Body of pancreas (tissue), 4 donors: ENCODE measurements at places on chromosomes 12 and 14.

DNA sequence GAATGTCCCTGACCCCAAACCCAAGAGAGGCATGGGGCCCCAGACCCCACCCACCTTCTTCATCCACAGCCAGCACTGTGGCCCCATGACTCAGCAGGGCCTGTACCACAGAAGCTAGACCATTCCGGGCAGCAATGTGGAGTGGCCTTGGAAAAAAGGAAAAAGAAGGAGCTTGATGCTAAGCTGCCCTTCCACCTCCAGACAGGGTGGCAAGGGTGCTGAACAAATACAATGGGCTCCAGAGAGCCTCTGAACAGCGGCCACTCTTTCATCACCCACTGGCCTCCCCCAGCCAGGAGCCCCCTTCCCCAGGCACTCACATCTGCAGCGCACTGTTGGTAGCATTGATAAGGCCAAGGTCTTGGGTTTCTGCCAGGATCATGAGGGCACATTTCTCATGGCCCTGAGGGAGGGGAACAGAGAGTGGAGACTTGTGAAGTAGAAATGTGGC, 13.9 kb downstream of the SLC39A5 start:
- peak; percentile 71 for DNase-seq

- DNase-seq, result no peak
Observed at GRCh38 chr12:113332688-113333417, 2.1 kb downstream of the SLC8B1 start.

DNA sequence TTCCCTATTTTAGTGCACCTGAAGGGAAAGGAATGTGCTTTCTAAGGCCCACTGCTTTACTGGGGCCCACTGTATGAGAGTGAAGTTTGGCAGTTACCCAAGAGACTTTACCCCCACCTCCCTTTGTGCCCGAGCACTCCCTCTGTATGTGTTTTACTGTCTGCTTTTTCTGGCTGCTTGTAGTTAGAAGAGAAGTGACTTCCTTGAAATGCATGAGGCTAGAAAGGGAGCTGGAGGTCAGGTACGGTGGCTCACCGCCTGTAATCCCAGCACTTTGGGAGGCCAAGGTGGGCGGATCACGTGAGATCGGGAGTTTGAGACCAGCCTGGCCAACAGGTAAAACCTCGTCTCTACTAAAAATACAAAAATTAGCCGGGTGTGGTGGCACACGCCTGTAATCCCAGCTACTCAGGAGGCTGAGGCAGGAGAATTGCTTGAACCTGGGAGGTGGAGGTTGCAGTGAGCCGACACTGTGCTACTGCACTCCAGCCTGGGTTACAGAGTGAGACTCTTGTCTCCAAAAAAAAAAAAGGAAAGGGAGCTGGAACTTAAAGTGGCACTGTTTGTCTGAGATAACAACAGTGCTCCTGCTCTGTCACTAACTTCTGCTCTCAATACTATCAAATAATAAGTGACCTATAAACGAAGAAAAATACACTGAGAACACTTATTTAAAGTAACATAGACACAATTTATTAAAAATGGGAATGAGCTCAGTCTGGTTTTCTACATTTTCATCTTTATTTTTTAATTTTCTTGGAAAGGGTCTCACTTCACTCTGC, 5.8 kb downstream of the TRIP11 start:
- peak; percentile 50 for DNase-seq

- no peak for DNase-seq
Observed at GRCh38 chr12:81094718-81095360, 17.0 kb downstream of the ACSS3 start.

- DNase-seq, result peak; percentile 50
Observed at GRCh38 chr14:73457924-73458182, 493 bp downstream of the NUMB start.

DNA sequence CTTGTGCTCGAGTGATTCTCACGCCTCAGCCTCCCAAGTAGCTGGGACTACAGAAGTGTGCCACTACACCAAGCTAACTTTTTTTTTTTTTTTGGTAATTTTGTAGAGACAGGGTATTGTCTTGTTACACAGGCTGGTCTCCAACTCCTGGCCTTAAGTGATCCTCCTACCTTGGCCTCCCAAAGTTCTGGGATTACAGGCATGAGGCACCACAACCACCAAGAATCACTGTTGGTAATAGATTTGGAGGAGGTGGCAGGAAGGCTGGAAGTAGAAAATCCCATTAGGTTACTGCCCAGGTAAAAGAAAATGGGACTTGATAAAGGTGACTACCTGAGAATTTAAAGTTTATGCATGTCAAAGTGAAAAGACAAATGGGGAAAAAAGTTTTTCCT, 1.4 kb upstream of the CDCA4 start:
- DNase-seq, result no peak

DNA sequence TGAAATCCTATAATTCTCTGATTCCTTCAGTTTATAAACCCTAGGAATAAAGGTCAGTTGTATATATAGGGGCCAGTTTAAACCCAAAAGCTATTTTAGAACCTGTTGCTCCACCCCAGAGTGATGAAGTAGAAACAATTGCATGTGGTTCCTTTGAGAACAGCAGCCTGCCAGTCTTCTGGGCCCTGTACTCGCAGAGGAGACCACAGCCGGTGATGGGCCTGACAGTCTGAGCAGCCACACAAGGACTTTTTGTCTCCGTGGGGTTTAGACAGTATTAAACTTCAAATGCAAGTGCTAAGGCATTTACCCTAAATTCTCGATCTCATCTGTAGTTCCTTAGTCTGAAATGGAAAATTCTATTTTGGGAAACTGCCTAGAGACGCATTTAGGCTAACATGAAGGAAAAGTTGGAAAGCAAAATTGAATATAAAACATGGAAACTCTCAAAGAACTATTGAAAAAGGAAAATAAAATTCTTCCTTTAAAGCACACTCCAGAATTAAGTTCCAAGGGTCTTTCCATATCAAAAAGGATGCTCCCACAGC, 80.6 kb downstream of the PRICKLE1 start:
- DNase-seq, result no peak

DNA sequence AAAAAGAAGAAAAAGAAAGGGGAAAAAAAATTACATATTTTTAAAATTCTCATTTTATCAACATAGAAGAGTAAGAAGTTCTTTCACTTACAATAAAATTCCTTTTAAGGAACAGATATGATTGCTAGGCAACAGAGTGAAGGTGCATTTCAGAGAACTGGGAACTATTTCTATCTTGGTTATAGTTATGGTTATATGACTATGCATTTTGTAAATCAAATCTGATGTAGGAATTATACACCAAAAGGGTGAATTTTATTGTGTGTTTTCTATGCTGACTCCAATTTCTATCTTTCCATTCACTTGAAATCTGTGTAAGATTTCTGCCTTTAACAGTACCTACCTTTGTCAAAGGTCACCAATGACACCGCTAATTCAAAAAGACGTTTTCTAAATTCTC, 50.1 kb downstream of the HNRNPC start:
- DNase-seq, result no peak

DNA sequence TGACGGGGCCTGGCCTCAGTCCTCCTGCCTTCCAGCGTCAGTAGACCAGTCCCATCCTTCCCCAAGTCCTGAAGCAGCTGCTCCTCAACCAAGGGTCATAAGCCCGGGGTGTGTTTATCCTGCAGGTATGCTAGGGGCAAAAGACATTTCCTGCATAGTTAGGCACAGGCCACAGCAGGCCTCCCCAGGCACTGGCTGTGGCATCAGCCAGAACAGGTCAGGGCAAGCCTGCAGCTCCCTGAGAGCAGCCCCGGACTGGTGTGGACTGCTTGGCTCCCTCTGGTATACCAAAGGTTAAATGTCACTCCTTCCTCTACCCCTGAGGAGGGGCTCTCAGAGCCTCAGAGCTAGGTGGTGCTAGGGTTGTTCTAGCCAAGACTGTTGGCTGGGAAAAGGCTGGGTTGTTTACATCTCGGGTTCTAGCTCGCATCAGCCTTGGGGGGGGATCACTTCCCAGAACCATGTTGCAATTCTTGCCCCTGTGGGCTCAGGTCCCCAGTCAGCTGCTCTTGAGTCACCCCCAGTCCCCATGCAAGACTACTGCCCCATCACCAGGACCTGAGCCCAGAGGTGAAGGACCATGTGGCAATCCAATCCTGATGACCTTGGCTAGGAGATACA, 2.9 kb downstream of the MMP14 start:
- DNase-seq, result no peak

- DNase-seq, result no peak
Observed at GRCh38 chr12:5870183-5870582, 74.9 kb downstream of the ANO2 start.

DNA sequence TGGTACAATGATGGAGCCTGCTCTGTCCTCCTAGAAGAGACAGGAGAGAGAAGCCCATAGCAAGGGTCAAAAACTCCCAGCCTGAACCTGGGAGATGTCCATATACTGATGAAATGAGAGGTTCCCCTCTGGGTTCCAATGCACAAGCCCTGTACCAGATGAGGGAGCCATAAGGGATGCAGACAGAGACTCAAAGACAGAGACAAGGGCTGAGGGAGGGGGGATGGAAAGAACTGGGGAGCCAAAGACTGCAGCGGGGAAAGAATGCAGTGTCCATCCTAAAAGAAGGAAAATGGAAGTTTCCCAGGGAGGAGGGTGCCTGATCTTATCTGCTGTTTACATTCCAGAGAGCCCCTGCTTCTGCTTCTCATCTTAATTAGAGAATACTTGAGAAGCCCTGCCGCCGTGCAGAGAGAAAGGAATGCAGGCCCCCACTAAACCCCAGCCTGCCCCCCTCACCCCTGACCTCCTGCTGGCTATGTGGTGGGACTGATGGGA, 27.7 kb downstream of the KRT18 start:
- no peak for DNase-seq

- DNase-seq, result no peak
Observed at GRCh38 chr14:97408503-97408902, 611.3 kb downstream of the VRK1 start.

DNA sequence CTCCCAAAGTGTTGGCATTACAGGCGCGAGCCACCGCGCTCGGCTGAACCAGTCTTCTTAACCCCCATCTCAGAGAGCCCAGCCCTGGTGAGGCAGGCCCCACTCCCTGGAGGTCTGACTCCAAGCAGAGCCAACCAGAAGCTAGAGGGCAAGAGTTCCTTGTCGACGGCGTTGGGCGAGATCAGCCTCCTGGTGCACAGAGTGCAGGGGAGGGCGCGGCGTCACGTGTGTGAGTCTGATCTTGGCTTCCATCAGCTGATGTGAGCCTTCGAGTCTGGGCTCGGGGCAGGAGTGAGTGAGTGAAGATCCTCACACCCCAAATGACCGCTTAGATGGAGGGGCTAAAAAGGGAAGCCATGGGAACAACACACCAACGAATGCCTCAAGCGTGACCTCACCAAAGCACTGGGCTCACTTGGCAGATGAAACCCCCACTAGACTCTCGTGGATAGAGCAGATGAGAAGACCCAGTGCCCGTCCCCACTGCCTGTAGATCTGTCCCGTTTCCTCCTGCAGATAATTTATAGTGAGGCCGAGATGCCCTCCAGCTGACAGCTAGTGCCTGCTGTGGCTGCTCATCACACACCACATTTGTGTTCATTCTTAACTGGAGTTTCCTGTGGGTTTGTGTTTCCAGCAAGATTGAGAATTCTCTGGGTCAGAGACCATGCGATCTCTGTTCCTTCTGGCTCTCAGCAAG, 28.6 kb upstream of the ADGRD1 start:
- no peak for DNase-seq

GRCh38 chr14:98931911-98932310, 340.1 kb downstream of the BCL11B start:
- DNase-seq, result peak; percentile 17

GRCh38 chr14:38336298-38336697, 80.4 kb upstream of the CLEC14A start:
- no peak for DNase-seq

GRCh38 chr12:60014436-60014835, 418.6 kb downstream of the SLC16A7 start:
- no peak for DNase-seq

GRCh38 chr12:53618275-53618674, 7.9 kb downstream of the ATF7 start:
- DNase-seq, result no peak

GRCh38 chr12:113591480-113591974, 119.9 kb upstream of the LHX5 start:
- no peak for DNase-seq

DNA sequence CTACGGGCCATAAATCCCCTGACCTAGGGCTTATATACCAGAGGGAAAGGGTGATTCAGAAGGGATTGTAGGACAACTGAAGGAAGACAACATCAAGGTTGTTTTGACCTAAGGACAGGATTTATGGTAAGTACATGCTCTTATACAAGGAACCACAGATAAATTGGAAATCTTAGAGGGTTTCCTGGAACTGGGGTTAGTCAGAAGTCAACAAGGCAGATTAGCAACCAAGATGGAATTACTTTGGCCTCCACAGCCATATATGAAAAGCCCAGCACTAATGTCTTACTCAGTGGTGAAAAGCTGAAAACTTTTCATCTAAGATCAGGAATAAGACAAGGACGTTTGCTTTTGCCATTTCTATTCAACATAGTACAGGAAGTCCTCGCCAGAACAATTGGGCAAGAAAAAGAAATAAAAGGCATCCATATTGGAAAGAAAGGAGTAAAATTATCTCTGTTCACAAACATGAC, 5.4 kb downstream of the TMBIM4 start:
- no peak for DNase-seq

GRCh38 chr12:57389033-57389432, 41.8 kb downstream of the R3HDM2 start:
- no peak for DNase-seq

DNA sequence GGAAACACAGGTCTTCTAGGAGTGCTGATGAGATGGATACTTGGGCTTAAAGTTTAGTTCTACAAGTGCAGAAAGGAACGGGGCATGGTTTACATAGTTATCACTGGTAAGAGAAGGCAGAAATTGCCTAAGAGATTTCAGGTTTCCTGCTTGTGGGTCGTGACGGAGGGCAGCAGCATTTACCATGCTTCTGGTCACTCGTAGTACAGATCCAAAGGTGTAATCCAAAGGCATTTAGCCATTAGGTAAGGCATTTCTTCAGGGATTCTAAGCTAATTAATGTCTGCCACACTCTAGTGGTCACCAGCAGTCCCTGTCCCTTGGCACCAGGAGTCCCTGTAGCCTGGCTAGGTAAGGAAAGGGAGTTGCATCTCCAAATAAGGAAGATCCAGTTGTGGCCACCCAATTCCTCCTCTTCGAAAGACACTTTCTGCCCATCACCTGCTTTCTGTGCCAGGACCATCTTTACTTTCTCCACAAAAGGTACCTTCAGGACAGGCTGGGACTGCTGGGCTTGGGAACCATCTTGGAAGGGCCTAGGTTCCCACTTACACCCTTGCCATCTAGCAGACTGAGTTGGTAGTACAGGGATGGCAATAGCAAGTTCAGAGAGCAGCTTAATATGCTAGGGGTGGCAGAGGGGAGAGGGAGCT, 1.5 kb downstream of the GSTZ1 start:
- DNase-seq, result no peak

DNA sequence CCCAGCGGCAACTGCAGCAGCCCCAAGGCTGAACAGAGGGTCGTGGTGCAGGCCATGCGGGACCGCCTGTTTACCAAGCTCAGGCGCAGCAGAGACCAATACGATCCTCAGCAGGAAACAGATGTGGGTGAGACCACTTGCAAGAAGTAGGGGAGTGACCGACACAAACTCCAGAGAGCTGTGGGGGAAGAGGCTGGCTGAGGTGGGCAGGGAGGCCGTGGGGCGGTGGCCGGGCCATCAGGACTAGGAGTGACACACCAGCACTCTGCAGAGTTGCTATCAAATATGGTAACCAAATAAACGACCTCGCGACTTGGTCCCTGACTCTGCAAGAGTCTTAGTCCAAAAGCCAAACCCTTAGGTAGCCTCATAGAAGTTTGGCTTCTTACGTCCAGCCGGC, 30.6 kb downstream of the AMN start:
- no peak for DNase-seq
